Right ventricle myocardium inferior (tissue), 1 donor: ENCODE measurements at places on chromosomes 11 and 22. TPM values are rescaled to one million over a fixed set of nuclear protein-coding genes. Genes with fewer than 3 reads are reported as not detected.

GRCh38 chr11:124801014-124801413, 808 bp upstream of the MSANTD2 start:
- no peak for DNase-seq

DNA sequence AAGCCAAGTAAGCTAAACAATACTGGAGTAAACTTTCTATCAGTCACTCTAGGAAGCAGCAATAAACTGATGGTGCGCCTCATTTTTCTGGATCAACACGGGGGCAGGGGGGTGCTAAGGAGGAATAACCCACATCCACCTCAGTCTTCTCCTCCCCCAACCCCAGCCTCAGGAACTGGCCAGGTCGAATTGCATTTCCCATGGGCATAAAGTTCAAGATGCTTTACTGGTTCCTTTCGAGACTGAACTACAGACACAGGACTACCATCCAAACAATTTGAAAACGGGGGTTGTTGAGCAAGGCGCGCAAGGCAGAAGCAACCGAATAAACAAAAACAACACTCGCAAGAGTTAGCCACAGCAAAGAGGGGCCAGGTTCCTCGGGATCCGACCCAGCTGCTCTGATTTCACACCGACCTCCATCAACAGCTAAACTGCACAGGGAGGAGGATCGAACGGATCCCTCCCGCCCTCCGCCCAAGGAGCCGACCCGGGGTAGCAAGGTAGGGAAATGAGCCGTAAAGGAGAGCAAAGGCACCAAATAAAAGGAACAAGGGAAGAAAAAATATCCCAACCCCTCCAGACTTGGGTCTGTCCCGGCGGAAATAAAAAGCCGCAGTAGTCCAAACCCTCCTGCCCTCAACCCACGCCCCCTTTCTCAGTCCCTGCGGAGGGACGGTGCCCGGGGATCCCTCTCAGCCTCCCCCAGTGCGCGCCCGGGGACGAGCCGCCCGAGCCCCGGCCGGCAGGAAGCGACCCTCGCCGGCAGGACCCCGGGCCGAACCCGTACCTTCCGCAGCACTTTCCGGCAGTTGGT, 801 bp downstream of the SESN3 start:
- no peak for DNase-seq

GRCh38 chr22:22576244-22576988, 17.4 kb upstream of the PRAME start:
- no peak for DNase-seq

Gene MIOX
- total RNA-seq: not detected

Gene GGTLC3
- total RNA-seq: not detected

Gene MRGPRF
- 7.6 TPM for total RNA-seq

Gene BCO2
- total RNA-seq: 155 TPM

Gene MISFA
- total RNA-seq: 13.0 TPM

Gene ADORA2A
- total RNA-seq: 4.3 TPM

Gene MPEG1
- 18.3 TPM for total RNA-seq

Gene KRTAP5-8
- total RNA-seq: not detected
